ENCODE measurements at places on chromosomes 2 and 18.

DNA sequence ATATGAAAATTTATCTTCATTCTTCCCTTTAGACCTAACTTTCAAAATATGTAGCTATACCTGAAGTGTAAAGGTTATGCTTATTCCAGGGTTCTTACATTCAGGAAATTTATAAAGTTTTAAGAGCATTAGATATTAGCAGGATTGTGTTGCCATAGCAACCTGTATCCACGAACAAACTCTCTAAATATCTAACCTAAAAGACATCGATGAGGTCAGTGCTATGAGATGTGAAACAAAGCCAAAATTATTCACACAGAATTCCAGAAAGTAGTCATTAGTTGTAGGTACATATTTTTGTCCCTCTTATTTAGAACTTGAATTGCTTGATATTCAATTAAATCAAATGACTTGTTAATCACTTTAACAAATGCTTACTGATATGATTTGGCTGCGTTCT, 705.3 kb downstream of the SOCS6 start:
- no peak for DNase-seq

DNA sequence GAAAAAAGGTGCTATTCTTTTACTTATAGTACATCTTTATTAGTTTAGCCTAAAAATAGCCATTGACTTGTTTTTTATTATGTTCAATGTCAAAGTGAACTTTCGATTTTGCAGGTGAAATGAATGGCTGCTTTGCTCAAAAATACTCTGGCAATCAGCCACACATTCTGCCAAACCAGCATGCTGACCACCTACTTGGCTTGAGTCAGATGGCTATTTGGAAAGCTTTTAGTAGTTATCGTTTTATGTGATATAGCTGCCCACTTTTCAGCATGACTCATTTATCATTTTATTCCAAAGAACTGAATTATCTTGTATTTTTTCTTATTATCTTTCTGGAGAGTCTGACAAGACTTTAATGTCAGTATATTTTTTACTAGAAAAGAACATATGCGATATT, 1615.8 kb upstream of the TMEFF2 start:
- no peak for DNase-seq

- DNase-seq = no peak
Observed at GRCh38 chr2:231626449-231626848, 33.8 kb downstream of the TEX44 start.

DNA sequence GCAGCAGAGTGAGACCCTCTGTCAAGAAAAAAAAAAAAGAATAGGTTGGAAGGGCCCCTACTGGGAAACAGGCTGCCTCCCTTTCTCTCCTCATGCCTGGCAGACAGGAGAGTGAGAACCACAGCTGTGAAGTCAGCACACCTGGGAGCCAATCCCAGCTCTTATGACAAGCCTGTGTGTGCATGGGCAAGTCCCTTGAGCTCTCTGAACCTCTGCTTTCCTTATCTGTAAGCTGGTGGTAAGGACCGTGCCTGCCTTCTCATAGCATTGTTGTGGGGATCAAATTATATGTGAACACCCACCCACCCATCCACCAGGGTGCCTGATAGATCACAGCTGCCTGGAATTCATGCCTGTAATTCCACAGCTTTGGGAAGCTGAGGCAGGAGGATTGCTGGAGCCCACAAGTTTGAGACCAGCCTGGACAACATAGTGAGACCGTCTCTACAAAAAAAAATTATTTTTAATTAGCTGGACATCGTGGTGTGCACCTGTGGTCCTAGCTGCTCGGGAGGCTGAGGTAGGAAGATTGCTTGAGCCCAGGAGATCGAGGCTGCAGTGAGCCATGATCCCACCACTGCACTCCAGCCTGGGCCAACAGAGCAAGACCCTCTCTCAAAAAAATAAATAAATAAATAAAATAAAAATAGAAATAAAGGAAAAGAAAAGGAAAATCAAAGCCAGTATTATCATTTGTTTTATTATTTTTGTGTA, 66.9 kb upstream of the MCFD2 start:
- DNase-seq = no peak

DNA sequence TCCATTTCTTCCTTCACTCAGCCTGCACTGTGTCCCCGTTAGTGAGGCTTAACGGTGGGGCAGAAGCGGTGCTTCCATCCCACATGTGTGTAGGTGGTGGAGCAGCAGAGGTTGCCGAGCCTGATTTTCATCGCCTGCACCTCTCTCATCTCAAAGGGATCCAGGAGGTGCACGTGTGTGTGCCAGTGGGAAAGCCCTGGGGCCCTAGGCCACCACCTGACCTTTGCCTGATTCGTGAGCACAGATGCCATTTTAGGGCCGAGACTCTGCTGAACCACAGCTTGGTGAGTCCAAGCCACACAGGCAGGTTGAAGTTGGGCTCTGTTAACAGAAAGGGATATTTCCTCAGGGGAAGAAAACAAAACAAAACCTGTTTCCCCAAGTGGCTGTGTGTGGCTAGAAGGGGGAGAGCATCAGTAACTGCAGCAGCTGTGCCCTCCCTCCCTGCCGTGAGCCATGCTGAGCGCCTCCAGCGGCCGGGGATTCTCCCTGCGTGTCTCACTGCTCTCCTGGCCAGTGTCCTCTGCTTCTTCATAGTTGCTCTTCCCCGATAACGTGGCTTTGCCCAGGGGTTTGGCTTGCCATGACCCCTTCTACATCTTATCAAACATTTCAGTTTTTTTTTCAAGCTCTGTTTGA, 81.5 kb downstream of the MAPRE2 start:
- DNase-seq = no peak

- DNase-seq = no peak
Observed at GRCh38 chr18:78408623-78409022, 571.0 kb upstream of the SALL3 start.

DNA sequence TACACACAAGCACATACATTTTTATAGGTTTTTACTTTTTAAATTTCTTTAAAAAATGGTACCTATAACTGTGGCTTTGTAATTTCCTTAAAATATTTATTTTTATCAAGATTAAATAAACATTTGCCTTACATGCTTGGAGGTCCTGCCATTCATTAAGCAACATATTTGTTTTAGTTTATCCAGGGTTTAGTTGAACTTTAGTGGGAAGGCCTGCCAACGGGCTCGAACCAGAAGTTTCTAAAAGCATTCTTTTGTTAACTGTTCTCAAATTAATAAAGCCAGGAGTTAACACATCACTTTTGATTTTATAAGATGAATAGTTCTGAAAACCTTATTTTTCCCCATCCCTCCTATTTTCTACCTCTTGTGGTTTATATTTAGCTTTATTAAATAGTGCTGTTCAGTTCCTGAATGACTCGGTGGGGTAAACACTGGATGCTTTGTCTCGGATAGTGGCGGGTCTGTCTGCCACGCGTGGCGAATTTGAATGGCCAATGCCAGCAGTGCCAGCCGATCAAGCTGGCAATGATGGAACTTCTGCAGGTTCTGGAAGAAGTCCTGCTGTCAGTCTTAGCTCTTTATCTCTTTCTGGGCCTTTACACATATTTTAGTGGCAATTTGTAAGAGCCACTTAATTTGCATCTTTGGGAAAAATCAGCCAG, 32.2 kb downstream of the SH3YL1 start:
- DNase-seq = no peak

DNA sequence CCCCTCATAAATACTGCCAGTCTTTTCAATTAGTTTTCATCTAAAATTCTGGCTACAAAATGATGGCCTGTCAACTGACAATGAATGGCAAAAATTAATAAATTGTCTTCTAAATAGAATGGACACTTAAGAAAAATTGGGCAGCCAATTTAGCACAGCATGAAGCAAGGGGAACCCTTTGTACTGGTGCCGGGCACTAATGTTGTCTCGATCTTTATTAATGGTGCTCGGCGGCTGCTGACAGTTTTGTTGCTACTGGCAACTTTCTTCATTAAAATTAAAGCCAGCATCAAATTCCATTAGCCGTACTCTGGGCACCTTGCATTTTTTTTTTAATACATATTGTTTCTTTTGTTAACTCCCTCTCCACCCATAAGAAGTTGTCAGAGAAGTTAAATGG, 309.3 kb downstream of the GBX2 start:
- DNase-seq = no peak

DNA sequence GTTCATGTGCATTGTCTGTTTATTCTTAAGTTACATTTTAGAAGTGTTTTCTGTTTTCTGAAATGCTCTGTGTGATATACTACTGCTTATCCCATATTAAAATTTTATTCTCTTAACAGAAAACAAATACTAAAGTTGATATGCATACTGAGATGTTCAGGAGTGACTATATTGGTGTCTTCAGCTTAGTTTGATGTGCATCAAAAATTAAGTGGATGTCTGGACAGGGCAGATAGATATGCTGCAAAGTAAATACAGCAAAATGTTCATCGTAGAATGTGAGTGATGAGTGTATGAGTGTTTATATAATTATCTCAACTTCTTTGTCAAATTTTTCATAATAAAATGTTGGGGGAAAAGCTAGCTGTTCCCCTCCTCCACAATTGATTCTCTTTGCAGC, 13.2 kb downstream of the VAPA start:
- DNase-seq = no peak

DNA sequence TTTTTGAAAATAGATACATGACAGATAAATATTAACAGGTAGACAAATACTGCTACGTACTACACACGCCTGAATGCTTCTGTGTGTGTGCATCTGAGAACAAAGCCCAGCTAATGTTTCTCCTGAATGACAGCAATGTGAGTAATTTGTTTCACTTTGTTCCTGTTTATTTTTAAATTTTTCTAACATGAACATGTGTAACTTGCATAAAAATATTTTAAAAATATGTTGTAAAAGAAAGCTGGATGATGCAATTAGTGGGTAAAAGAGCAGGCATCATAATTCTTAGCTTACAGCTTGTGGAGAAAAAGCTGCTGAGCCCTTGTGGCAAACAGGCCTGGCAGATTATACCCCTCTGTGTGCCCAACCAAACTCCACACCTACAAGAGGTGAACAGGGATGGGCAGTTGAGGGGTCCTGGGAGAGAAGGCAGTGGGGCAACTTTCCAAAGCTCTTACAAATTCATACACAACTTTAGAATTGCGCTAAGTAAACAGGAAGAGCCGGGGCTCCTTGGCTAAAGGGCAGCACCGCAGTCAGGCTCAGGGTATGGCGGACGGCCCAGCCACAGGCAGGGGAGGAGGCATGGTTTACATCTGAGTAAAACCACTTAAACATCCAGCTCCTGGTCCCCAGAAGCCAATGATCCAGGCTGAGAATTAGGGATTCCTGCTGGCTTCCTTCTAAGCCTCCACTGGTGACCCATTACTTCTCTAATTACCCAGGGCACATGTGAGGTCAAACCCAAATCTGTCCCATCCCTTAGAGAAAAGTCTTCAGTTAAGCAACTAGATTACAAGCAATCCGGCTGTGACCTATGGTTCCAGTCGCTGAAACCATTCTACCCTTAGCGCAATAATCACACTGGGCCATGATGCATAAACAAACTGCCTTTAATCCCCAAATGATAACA, 14.0 kb downstream of the PXDN start:
- no peak for DNase-seq

GRCh38 chr2:20361893-20362292, 11.2 kb upstream of the PUM2 start:
- no peak for DNase-seq

DNA sequence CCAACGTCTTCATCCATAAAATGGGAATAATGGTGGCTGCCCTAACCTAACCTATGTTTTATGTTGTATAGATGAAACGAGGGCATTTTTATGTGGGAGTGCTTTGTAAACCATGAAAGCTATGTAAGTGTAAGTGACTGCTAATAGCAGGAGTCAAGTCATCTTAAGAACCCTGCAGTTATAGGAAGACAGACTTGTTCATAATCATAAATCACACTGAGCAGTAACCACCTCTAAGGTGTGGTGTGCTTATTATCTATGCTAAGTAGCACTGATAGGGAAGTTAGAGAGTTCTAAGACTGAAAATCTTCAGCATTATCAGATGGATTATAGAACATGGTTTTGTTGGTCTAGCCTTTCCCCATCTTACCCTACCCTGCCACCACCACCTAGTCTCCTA, 24.2 kb upstream of the NRP2 start:
- no peak for DNase-seq

DNA sequence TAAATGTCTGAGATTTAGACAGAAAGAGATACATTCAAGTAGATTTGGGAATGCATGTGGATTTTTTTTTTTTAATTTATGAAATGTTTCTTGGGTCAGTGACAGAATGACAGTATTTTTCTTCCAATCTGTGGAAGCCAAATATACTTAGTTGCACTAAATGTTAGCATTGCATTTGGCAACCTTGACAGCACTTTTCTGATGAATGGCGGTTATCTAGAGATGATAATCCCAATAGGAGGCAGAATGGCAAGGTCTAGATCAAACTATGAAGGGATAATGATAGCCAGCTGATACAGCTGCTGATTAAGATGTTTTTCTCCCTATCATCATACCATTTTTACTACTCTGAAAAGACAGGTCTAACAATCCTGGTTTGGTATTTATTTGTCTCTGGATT, 174.5 kb upstream of the STON1 start:
- DNase-seq = no peak

DNA sequence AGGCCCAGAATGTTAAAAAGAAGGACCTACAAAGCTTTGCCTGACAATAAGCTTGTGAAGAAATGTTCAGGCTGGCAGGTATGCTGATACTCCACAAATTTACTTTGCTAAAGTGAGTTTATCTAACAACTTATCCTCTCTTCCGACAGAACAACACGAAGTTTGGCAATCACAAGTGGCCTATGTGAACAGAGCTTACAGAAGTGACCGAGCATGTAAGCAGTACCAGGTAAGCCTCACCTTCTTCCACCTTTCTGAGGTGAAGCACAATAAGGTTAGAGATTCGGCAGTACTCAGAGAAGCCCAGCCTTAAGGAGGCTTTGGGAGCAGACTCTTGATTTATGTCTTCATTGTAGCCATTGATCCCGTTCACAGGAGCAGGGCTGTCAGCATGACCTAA, 9.0 kb upstream of the LCT start:
- DNase-seq = no peak

DNA sequence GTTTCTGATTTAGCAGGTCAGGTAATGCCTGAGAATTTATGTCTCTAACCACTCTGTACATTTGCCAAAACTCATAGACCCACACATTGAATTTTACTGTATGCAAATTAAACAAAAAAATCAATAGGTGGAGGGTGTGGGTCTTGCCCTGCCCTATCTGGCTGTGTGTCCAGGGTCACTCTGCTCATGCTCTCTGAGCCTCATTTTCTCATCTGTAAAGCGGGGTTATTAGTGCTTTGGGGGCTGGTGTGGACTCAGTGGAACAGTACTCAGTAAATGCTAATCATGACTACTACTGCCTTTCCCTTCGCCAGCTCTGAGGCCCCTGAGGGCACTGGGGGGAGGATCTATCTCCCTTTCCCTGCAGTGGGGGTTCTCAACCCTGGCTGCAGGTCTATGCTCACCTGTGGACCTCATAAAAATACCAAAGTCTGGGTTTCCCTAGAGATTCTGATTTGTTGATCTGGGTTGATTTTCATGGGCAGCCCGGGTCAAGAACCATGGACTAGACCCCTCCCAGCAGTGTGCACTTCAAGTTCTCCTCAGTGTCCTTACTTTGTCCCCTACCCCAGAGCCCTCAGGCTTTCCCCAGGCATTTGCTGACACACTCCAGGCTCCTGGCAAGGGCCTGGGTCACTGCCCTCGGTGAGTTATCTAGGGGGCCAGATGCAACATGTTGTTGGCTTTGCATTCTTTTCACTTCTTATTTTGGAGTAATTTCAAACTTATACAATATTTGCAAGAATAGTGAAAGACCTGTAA, 27.5 kb downstream of the MTHFD2 start:
- DNase-seq = no peak
